Astrocyte of the hippocampus (primary cell): ENCODE measurements at places on chromosomes 5 and 9.

DNA sequence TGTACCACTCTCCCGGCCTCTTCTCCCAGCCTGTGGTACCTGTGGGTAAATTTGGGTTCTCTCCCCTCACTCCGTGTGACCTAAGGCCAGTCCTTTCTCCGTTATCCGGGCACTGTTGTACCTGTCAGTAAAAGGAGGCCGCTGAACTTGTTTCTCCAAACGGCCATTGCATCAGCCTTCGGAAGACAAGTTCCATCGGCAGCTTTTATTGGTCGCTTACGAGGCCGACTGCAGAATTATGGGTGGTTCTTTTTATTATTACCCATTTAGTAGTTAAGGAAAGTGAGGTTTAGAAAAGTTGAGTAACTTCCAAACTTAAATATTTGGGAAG is 558 bp downstream of the GRPEL2 start:
- DNase-seq: peak; percentile 46

- DNase-seq: no peak
Observed at GRCh38 chr9:137467896-137468295, 8.8 kb upstream of the NSMF start.

- DNase-seq: peak; percentile 35
Observed at GRCh38 chr5:132418881-132419280, 49.4 kb downstream of the SLC22A5 start.

DNA sequence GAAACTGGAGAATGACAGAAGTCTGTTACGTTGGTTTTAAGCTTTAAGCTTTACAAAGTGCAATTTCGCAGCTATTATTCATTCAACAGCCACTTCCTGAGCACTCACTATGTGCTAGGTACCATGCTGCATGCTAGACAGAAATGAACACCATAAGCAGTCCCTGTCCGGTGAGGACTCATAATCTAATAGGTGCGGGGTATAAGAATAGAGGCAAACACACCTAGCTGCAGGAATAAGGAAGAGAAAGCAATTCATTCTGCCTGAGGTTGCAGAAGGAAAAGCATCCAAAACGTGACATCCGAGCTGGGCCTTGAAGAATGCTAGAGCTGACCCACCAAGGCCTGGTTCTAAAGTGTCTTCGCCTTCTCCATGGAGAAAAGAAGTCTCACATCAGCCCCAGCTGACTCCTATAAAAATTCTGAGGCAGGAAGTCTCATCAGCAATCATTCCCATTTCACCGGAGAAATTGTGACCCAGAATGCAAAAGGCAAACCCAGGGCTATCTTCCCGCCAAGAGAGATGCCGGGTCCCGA is 542 bp downstream of the FKBP15 start:
- DNase-seq: no peak

DNA sequence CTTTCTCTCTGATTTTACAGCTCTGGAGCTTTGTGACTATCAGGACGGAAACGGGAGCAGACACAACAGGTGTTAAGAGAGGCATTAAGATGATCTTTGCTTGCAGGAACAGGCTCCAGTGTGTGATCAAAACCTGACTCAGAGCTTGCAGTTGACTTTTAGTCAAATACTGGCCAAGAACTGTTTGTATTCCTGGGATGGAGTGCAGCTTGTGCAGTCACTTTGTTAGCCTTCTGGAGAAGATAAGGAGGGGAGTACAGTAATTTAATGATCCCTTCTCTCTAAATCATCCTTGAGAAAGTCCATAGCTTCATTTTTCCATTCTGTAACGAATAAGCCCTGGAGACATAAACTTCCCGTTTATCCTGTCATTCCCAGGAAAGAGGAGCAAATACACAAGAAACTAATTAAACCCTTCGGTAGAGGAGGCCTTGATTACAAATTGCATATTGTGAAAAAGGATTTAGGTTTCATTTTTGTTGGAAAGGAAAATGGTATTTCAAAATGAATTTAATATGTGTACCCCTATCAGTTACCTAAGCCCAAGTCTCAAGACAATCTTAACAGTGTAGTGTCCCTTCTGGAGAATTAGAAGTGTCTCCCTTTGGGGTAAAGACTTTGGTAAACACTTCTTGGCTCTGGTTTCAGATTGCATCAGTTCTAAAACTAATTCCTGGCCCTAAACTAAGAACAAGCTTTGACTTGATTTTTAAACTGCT is 3.1 kb upstream of the STOM start:
- no peak for DNase-seq

DNA sequence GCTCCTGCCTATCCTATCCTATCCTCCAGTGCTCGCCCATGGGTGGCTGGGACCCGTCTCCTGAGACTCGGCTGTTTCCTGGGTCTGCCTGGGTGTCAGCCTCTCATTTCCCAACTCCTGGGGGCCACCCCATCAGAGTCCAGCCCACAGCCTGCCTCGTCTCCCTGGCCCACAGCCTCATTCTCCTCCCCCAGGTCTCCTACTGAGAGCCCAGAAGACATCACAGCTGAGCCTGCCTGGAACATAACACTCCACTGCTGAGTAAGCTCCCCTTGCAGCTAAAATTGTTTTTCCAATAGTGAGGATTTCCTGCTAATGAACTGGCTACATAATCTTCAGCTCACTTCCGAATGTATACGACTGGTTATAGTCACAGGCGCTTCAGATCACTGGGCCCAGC is 95.3 kb downstream of the TTLL11 start:
- peak; percentile 34 for DNase-seq

GRCh38 chr5:9707732-9708462 is 77.7 kb upstream of the TAS2R1 start:
- no peak for DNase-seq

GRCh38 chr5:61702784-61703183 is 370.7 kb downstream of the ZSWIM6 start:
- DNase-seq: no peak

- no peak for DNase-seq
Observed at GRCh38 chr9:113350937-113351336, 1.6 kb downstream of the BSPRY start.

DNA sequence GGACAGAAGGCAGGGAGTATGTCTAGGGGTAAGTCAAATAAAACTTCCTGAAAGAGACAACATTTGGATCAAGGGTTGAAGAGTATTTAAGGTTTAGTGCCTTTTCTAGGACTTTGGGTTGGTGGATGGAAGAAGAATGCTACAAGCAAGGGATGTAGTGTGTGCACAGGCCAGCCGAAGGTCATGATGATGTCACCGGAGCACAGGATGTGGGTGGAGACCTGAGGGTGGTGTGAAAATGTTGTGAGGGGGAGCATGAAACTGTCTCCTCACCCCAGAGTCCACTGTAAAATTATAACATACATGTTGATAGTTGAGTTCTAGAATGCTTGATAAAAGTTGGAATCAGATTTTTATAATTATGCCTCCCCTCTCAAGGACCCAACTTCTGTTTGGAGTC is 553.3 kb upstream of the SGCD start:
- no peak for DNase-seq

GRCh38 chr9:87556821-87557220 is 59.2 kb downstream of the DAPK1 start:
- no peak for DNase-seq

- peak; percentile 33 for DNase-seq
Observed at GRCh38 chr5:167296661-167297060, 994.8 kb upstream of the WWC1 start.

DNA sequence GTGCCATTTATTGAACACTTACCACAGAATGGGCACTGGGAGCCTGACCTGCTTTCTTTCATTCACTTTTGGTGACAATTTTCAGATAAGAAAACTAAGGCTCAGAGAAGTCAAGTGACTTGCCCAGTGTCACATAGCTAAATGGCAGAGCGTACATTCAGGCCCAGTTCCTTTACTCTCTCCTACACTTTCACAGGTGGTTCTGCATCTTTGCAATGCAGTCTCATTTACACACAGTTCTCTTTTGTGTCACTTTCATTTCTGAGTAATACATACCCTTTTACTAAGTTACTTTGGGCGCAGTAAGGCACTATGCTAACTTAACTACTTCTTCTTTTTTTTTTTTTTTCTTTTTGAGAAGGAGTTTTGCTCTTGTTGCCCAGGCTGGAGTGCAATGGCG is 8.3 kb downstream of the NFIL3 start:
- DNase-seq: no peak
